HS-27A (cell line): ENCODE measurements at places on chromosomes 6 and 20.

- no peak for DNase-seq
Measured at GRCh38 chr6:17469006-17469832, 75.8 kb downstream of the CAP2 start.

DNA sequence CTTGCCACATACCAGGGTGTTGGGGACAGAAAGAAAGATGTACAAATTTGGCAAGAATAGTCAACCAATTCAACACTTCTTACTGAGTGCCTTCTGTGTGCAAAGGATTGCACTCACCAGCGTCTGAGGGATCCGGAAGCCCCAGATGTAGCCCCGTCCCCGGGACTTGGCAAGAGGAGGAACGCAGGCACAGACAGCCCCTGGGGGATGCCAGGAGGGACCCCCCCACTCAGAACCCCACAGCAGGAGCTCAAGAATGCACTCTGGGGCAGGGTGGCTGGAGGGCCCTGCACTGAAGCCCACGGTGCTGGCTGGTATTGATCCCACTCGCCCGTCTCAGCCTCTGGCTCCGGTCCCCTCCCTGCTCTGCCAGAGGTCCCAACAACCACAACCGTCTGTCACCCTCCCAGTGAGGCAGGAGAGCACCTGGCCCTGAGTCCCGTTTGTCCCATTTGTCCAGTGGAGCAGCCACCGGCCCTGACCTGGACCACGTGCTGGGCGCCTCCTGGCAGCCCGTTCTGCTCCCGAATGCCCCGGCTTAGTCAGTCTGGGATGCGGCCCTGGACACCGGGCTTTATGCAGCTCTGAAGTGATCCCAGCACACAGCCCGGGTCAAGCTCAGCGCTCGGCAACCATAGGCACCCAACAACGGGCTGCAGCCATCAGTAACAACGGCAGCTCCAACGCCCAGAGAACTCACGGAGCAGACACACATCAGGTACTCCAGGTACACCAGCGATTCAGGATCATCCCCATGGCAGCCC is 128.7 kb downstream of the DLL1 start:
- DNase-seq, result no peak

GRCh38 chr20:49288250-49288751 is 10.4 kb upstream of the ZNFX1 start:
- no peak for DNase-seq

DNA sequence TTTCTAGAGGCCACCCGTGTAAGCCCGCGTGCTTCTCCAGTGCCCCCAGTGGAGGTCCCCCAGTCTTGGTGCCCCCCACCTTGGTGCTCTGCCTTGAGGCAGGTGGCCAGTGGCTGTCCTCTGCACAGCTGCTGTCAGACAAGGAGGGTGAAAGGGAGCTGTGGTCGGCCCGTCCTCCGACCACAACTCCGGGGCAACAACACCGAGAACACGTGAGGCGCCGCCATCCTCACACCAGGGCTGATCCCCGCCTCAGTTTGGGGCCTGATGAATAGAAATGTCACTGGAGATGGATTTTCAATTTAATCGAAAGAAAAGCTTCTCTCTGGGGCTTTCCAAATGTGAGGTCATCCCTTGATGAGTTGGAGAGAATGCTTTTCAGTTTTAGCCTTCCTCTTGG is 304.6 kb downstream of the CDH4 start:
- DNase-seq, result no peak

- no peak for DNase-seq
Measured at GRCh38 chr6:44052419-44053023, 74.7 kb downstream of the MRPL14 start.

DNA sequence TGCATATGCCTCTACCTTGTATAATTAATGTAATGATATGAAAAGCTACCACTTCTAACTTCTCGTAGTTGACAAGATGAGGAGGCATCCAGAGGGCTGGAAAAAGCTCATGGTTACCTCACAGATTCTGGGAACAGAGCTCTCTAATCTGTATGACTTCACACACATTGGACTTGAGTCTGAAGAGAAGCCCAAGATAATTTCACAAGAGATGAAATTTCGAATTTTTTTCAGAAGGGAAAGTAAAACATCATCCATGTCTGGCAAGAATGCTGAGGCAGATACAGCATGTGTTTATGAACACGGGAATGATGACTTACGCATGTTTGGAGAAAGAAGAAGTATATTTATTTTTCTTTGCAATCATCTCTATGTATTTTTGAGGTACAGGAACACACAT is 141.8 kb upstream of the TENT5A start:
- no peak for DNase-seq

- no peak for DNase-seq
Measured at GRCh38 chr20:54131675-54132611, 41.8 kb downstream of the CYP24A1 start.

DNA sequence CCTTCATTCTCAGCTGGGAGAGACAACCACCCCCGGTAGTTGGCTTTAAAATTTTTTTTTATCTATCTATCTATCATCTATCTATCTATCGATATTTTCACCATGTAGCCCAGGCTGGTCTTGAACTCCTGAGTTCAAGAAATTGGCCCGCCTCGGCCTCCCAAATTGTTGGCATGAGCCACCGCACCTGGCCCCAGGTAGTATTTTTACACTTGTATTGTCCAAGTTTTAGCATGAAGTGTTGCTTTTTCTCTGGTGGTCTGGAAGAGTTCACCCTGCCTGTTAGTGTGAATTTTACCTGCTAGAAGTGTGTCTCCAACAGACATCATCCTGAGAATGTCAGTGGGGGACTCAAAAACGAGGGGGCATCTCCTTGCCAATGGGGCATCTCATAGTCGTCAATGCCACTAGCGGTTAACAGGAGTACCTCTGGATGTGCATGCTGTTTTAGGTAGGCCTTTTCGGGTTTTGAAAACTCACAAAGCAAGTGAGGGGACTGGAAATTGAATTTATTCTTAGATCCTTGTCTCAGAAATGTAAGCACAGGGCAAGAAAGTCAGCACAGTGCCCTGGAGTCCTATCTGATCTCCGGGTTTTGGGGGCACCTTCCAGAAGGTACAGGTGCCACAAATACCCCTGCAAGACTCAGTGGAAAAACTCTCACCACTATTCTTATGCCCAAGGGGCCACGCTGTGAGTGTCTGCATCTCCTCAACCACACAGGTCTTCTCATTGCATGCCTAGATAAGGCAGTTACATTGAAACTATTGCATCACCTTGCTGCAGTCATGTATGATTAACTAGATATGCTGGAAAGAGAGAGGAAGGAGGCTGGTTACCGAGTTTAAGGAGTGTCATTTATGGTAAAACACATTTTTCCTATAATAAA is 37.1 kb downstream of the TNFAIP3 start:
- DNase-seq, result no peak

DNA sequence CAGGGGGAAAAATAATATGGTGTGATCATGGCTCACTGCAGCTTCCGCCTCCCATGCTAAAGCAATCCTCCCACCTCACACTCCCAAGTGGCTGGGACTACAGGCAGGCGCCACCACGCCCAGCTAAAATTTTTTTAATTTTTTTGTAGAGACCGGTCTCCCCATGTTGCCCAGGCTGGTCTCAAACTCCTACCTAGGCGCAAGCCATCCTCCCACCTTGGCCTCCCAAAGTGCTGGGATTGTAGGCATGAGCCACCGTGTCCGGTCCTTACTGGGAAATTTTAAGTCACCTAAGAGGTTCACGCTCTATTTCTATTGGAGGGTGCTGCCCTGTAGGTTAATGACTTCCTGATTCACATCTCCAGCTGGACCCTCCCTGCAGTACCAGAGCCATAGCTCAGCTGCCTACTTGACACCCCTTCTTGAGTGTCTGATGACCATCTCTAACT is 626 bp upstream of the CDK5RAP1 start:
- no peak for DNase-seq

DNA sequence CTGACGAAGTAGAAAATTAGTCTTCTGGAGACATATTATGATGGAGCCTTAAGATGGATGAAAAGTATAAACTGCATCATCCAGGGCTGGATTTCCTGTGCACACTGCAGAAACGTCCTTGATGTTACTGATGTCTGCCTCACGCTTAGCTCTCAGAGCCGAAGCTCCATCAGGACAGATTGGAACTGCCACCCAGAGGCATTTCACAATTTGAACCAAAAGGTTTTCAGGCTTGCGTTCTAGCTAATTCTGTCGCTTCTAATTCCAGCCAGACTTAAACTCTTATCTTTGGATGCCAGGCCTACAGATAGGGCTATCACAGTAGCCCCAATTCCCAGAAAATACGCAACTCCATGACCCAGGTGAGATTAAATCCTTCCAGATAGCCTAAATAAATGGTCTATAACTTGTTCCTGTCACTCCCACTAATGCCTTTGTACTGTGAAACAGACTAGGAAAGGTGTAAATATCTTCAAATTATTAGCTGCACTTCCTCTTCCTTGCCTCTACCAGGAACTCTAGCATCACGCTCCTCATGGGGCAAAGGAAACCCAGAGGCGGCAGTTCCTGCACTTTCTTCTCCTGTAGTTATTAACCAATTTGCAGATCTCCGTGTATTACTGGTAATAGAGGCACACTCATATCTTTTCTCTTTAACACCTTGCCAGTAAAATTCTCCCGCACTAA is 634.6 kb downstream of the PRKN start:
- no peak for DNase-seq

DNA sequence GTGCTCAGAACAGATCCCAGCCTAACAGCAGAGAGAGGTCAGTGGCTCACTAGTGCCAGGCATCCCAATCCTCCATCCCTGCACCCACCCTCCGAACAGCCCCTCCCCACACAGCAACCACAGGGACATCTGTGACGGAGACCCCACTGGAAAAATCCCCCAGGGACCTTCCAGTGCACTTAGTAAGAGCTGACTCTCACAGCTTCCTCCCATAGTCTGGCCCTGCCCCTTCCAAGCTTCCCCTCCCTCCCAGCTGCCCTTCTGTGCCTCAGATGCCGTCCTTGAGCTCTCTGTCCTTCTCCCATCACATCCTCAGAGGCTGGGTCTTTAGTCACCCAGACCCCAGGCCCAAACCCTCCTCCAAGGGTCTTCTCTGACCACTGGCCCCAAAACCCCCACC is 9.7 kb upstream of the THBS2 start:
- DNase-seq, result no peak

DNA sequence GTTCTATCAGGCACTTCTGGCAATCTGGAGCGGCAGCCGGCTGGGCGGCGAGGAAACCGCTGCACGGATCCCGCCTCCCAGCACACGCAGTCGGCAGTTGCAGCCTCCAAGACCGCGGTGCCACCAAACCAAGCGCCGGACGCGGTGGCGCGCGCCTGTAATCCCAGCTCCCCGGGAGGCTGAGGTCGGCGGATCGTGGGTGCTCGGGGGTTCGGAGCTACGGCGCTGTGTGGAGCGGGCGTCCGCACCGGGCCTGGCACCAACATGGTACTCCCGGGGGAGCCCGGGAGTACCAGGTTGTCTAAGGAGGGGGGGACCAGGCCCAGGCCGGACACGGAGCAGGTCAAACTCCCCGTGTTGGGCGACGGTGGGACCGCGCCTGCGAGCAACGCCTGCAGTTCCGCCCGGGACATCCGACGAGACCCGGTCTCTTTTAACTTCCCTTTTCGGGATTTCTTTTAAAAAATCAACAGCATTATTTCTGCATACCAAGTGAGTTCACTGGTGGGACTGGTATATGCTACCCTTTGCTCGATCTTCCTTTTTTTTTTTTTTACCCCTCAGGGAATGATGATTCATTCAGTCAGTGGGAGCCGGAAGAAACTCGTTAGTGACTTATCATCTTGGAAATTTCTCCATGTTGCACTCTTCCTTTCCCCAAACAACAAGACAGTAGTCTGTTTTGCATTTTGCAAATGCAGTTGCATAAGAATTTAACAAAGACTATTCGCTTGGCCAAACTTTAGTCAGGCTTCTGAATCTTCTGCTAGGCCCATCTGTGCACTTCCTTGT is 27.6 kb downstream of the ZNF311 start:
- DNase-seq, result no peak

DNA sequence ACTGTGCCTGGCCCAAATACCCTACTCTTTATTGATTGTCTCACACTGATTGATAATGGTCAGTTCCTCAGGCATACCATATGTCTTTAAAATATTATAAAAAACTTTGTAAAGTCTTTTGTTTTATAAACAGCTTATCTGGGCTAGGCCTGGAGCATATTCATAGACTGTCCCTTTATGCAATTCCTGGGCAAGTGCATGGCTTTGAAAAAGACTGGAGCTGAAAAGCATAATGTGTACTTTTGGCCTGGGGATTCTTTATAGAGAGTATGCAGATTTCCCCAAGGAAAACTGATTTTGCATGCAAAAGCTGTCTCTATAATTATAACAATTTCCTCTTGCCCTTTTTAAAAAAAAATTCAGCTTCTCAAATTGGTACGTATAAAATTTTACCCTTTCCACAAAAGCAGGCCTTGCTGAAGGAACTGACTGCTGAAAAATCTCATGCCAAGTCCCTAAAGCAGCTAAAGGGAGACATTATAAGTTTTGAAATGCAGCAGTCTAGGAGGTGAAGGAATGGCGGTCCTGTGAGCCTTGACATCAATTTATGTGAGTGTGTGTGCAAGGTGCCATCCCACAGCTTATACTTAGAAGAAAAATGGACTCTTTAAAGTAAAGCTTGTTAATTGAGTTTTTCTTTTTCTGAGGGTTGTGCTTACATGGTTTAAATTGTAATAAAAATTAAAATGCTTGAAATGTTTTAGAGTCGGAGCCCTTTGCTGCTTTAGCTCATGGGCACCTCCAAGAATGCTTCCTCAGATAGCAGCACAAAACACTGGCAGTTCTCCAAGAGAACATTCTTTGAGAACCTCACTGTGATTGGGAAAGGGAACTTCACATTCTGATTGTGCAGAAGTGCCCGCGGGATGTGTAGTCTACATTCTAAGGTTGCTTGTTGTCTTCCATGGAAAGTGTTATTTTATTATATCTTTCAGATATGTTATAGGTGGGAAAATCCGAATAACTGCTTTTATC is 43.9 kb downstream of the PLCB4 start:
- DNase-seq, result peak; percentile 53

- no peak for DNase-seq
Measured at GRCh38 chr20:25336561-25337422, 53.8 kb downstream of the ABHD12 start.

- DNase-seq, result no peak
Measured at GRCh38 chr20:8145246-8146168, 13.4 kb downstream of the PLCB1 start.

- no peak for DNase-seq
Measured at GRCh38 chr6:137056121-137056880, 11.5 kb upstream of the IL20RA start.

DNA sequence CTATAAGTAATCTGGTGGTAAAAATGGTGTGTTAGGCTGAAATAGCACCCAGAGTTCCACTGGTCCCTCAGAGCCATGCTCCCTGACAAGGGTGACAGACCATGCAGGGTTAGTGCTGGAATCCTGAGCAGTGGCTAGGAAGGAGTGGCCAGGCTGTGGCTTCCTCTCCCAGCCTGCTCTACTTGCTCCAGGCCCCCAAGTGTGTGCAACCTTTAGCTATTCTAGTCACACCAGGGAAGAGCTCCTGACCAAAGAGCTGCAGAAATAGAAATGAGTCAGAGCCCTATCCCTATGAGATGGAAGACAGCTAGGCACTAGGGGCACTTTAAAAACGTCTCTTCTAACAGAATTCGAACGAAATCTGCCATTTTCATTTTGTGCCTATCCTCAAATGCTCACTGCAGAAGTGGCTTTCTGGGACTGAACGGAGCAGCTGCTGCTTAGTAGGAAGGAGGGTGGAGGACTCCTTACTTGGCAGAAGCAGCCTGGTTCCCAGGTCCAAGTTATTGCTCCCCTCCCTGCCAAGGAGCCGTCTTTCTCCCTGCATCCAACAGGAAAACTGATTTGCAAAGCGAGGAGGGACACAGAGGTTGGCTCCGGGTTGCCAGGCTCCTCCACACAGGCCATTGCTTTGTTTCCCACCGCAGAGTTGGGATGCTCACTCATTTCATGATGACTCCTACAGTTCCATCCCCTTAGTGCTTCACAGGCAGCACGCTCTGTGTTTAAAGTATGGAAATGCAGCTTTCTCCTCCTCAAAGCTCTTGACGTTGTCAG is 754.5 kb downstream of the C6orf118 start:
- no peak for DNase-seq

- DNase-seq, result no peak
Measured at GRCh38 chr6:11852061-11852651, 73.6 kb upstream of the ADTRP start.
